ENCODE measurements at places on chromosomes 1 and 21. TPM values are rescaled to one million over a fixed set of nuclear protein-coding genes. Genes with fewer than 3 reads are reported as not detected.

GRCh38 chr1:60331647-60332046 is 258.1 kb upstream of the C1orf87 start:
- DNase-seq, result no peak

The SLFNL1 gene
- total RNA-seq, result 0.14 TPM

DNA sequence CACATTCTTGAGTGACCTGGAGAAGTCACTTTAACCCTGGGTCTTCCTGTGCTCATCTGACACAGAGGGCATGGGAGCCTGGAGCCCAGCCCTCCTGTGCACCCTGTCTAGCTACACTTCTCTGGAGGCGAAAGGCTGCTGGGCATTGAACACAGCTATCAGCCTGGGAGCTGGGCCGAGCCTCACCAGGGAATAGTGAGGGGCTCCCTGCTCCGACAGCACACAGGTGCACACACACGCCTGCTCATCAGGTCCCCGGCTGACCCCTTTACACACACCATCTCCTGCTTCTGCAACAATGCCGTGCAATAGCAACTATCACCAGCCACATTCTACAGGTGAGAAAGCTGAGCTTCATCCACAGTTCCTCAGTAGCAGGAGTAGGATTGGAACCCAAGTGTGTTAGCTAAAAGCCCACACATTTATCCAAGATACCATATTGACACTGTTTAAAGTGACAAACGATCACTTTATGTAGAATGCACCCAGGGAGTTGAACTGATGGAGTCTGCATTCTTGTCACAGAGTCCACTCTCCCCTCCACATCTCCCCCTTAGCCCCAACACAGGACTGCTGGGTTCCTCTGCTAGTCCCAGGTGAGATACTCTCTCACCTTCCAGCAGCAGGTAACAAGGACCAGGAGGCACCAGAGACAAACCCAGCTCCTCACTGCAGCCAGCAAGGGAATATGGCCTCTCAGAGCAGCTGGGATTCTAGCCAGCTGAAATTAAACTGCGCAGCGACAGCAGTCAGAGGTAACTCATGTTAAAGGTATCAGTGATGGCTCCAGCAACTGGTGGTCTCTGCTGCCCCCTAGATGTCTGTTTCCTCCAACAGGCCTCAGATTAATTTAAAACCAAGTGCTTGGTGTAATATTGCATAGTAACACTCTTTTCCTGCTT is 18.3 kb upstream of the CAPN8 start:
- DNase-seq, result no peak

DNA sequence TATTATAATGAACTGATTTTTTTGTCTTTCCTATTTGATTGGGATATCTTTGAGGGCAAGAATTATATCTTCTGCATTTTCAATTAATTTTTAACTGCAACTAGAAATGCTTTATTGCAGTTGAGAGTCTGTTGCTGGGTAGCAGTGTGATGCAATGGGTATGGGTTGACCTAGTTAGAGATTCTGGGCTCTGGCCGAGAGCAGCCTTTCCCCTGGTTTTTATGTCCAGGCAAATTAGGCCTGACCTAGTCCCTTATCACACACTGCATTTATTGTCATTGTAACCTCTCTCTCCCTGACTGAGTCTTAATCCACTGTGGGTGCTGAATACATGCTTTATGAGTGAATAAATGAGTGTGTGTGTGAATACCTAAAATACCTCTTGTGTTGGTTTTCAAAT is 206.4 kb upstream of the PTGFR start:
- DNase-seq, result no peak

- DNase-seq, result no peak
Observed at GRCh38 chr1:241944300-241944699, 13.3 kb upstream of the BECN2 start.

Measured in type B pancreatic cell (in vitro differentiated cells).